A549 treated with GW870086 at 1 μM for 4 hours (cell line): ENCODE measurements at places on chromosomes 5 and 9. TPM values are rescaled to one million over a fixed set of nuclear protein-coding genes. Genes with fewer than 3 reads are reported as not detected.

Gene TAF11L10
- total RNA-seq = not detected in 5 replicates

Gene SV2C
- 0.03 TPM in 1 of 5 replicates, not detected in the others for total RNA-seq

Gene ERAP2
- 0.84 to 1.9 TPM (median 1.4 TPM) in 5 replicates for total RNA-seq

Gene CDX1
- total RNA-seq = not detected in 5 replicates

Gene ADAM19
- 9.5 to 15.2 TPM (median 12.6 TPM) in 5 replicates for total RNA-seq

Gene CDH9
- total RNA-seq = not detected in 5 replicates

Gene CKS2
- 362 to 446 TPM (median 374 TPM) in 5 replicates for total RNA-seq
